Brain microvascular endothelial cell (primary cell): ENCODE measurements at places on chromosomes 4 and X.

DNA sequence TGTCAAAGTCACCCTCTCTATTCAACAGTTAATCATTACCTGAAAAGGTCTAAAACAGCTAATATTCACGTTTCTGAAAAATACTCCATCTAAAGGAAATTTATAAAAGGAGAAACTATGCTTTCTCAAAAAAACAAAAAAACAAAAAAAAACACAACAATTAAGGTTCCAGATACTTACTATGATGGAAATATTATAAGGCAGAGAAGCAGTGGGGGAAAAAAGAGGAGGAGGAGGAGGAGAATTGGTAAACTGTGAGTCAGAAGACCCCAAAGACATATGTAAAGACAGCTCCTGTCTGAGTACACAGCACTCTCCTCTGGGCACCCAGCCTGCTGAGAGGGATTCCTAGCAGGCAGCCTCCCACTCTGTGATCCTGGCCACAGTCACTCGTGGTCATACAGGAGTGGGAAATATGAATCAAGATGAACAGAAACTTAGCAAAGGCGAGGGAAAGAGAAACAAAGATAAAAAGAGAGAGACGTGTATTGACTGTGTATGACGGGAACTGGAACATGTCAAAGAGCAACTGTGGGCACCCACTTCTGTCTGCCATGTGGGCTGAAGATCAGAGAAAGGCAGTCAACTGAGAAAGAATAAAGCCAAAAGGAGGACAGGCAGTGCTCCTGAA is 12.5 kb downstream of the KLHL15 start:
- no peak for DNase-seq

DNA sequence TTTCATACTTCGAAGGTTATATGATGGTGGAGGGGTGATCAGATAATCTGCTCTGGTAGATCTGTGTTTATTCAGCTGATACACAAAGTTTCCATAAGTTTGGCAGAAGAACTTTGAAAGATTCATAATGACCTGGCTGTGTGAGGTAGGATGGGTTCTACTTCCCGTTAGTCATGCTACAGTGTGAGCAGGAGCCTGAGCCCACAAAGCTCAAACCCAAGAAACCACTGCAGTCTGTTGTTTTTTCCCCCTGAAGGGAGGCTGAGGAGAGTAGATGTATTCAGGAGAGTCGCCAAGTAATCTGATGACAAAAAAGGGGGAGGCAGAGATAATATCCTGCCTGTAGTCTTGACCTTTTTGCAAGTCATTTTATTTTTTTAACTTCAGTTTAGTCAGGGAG is 52.8 kb upstream of the PPP3CA start:
- DNase-seq, result peak; percentile 78

DNA sequence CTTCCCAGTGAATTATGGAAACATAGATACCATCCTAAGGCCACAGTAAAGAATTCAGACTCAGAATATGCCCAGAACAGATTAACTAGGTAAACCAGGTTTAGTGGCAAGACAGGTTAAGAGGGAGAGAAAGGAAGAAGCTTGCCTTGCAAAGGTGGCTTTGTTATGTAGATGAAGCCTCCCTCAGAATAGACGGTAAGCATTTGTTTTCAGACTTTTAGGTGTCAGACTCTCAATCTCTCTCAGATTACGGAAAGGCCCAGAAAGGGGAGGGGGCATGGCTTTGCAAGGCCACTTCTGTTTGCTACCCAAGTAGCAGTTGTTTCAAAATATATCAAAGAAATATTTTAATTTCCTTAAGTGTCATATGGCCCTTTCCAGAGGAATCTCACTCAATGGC is 457.1 kb upstream of the BOD1L1 start:
- no peak for DNase-seq

GRCh38 chr4:24219209-24219608 is 329.4 kb upstream of the PPARGC1A start:
- DNase-seq, result no peak

GRCh38 chr4:82429728-82430192 is 502 bp downstream of the HNRNPDL start:
- peak; percentile 13 for DNase-seq
